Activated naive CD8-positive, alpha-beta T cell treated with anti-CD3 and anti-CD28 coated beads, Interleukin-2, amount 10 ng/mL, durations not matched to agents 7 days and 5 days (primary cell): ENCODE measurements at places on chromosomes 5 and 9. TPM values are rescaled to one million over a fixed set of nuclear protein-coding genes. Genes with fewer than 3 reads are reported as not detected.
A peak's percentile ranks its signal among the peaks of the same experiment; 100 is the strongest.

The OR1J4 gene
- 0.44 TPM for total RNA-seq

The ANKRD55 gene
- 0.19 TPM for total RNA-seq

DNA sequence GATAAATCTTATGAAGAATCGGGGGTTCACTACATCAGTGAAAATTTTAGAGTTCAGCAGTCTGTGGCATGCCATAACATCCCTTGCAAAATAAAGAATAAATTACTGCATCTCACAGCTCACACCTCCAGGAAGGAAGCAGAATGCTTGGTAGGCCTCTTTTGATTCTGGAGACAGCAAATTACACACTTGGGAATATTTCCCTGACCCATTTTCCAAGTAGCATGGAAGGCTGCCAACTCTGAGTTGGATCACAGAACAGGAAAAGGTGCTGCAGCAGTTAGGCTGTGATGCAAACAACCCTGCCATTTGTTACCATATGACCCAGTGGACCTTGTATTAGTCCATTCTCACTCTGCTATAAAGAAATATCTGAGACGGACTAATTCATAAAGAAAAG lies 293.5 kb downstream of the ASTN2 start:
- no peak for DNase-seq
- no peaks in the 10 kb centered on the region for H3K27me3 ChIP-seq
- H3K27ac ChIP-seq: no peak overlapping the region
- no peaks in the 10 kb centered on the region for H3K4me1 ChIP-seq
- H3K4me3 ChIP-seq: no peak overlapping the region

GRCh38 chr5:95664204-95664786 lies 17.7 kb downstream of the RFESD start:
- no peak for DNase-seq
- H3K4me1 ChIP-seq: peaks cover 1% of the 10 kb centered on the region
- H3K27ac ChIP-seq: no peak overlapping the region
- H3K27me3 ChIP-seq: peaks cover 10% of the 10 kb centered on the region

DNA sequence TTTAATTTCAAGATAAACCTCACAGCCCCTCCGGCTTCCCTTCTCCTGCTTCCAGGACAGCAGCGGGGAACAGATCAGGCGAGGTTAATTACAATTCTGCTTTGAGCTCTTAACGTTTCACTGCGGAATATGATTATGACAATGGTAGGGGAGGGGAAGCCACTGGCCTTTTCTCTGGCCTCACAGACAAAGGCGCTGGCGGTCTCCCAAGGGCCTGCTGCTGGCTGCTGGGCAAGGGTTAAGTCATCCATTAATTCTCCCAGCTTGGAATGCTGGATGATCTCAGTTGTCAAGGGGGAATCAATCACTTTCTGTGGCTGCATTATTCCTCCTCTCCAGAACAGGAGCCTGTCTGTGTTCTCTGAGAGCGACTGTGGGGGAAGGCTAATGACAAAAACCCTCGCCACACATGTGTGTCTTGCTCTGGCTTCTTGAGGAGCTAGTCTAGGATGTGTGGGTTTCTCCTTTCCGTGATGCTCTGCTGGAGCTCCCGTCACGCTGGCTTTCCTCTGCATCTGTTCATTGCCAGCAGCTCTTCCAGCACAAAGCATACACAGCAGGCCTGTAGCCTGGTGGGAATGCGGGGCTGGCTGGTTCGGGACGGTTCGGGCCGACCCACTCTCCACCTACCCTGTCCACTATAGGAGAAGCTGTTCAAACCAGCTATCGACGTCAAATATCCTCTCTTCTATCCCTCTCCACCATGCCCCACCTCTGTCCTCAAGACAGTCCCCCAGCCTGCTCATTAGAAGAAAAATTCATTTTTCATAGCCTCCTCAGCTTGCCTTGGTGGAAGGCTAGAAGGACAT lies 82.8 kb downstream of the DCP2 start:
- no peaks in the 10 kb centered on the region for H3K27me3 ChIP-seq
- H3K4me3 ChIP-seq: no peak overlapping the region
- H3K27ac ChIP-seq: no peak overlapping the region
- no peak for DNase-seq
- H3K4me1 ChIP-seq: peaks cover 14% of the 10 kb centered on the region

DNA sequence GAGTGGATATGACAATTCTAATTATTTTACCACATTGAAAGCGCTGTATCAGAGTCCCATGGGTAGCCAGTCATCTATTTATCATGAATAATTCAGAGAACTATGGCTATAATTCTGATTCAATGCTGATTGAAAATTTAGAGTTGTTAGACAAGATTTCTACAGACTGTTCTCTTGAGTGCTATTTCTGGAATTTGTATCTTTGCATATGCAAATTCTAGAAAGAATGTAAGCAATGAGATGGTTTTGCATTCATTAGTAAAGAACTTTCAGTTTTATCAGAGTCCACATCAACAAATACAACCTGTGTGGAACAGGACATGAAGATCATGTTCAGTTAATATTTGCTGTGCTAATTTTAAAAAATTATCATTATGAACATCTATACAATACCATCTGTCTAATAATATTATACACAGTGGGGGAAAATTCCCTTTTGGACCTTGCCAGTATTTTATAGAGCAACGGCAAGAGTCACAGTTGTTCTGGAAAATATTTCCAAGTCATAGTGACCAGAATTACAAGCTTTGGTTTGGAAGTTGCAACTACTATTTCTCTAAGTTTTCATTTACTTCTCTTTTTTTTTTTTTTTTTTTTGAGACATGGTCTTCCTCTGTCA lies 372.7 kb upstream of the PTGER4 start:
- no peak for DNase-seq
- no peaks in the 10 kb centered on the region for H3K27me3 ChIP-seq
- H3K27ac ChIP-seq: no peak overlapping the region
- H3K36me3 ChIP-seq: peaks cover 7% of the 10 kb centered on the region
- H3K4me1 ChIP-seq: no peaks in the 10 kb centered on the region

The ACOT12 gene
- total RNA-seq: not detected

The KIF4B gene
- total RNA-seq: not detected

The DND1 gene
- total RNA-seq: 3.1 TPM

- H3K36me3 ChIP-seq: no peaks in the 10 kb centered on the region
- DNase-seq: no peak
- no peak overlapping the region for H3K4me3 ChIP-seq
- H3K27me3 ChIP-seq: peaks cover 5% of the 10 kb centered on the region
Observed at GRCh38 chr5:137438932-137439331, 60.2 kb downstream of the SPOCK1 start.

DNA sequence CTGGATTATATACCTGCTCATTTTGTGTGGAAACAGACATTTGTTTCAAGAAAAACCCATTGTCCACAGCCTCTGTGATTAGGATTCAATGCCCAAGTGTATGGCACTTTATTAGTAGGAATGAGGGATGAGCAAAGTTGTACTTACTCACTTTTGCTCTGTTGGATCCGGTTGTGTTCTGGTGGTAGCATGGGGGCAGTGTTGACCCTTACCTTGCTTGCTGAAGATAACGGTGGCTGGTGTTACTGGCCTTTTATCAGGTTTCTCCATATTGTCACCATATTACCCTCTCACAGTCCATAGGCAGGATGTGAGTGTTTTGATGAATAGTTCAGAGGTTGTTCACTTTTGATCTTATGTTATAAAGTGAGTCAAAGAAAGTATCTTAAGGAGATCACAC lies 42.7 kb upstream of the NUDT12 start:
- H3K36me3 ChIP-seq: no peaks in the 10 kb centered on the region
- H3K4me3 ChIP-seq: no peak overlapping the region
- DNase-seq: no peak
- H3K4me1 ChIP-seq: no peaks in the 10 kb centered on the region
- H3K27ac ChIP-seq: no peak overlapping the region

- no peaks in the 10 kb centered on the region for H3K36me3 ChIP-seq
- no peaks in the 10 kb centered on the region for H3K4me1 ChIP-seq
- no peak overlapping the region for H3K27ac ChIP-seq
- no peak overlapping the region for H3K4me3 ChIP-seq
Observed at GRCh38 chr5:137778772-137779564, 24.8 kb upstream of the HNRNPA0 start.

GRCh38 chr5:134879456-134879855 lies 5.3 kb downstream of the TXNDC15 start:
- no peak overlapping the region for H3K27ac ChIP-seq
- H3K4me3 ChIP-seq: no peak overlapping the region
- H3K27me3 ChIP-seq: no peaks in the 10 kb centered on the region
- H3K4me1 ChIP-seq: peaks cover 29% of the 10 kb centered on the region

DNA sequence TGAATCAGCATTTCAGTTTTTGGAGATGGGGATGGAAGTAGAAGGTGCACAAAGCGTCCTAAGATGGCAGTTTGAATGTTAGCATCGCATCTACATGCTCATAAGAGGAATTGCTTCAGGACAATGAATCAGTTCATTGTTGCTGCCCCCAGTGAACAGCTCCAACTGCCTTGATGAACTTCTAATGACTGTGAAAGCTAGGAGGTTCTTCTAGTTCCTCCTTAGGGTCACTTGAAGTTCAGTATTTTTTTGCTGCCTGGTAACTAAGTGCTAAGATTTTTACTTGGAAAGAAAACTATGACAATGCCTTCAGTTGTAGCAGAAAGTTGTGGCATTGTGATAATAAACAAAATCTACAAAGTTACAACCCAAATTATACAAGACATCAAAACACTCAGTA lies 271.6 kb downstream of the RAB3C start:
- H3K27ac ChIP-seq: no peak overlapping the region
- no peaks in the 10 kb centered on the region for H3K36me3 ChIP-seq
- H3K27me3 ChIP-seq: peaks cover 8% of the 10 kb centered on the region
- H3K4me1 ChIP-seq: no peaks in the 10 kb centered on the region
- H3K4me3 ChIP-seq: no peak overlapping the region

The GABRB2 gene
- total RNA-seq: not detected

The AHRR gene
- 41.6 TPM for total RNA-seq

DNA sequence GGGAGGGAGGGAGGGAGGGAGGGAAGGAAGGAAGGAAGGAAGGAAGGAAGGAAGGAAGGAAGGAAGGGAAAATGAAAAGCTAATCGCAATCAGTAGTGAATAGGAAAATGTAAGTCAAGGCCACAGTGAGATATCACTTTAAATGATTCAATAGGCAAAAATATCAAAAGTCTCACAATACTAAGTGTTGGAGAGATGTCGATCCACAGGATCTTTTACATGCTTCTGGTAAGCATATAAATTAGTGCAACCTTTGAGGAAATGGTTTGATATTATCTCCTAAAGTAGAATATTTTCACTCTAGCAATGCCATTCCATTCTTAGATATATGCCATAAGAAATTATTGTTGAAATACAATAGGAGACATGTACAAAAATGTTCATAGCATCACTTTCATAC lies 58.4 kb downstream of the FRMD3 start:
- DNase-seq: no peak
- no peaks in the 10 kb centered on the region for H3K4me1 ChIP-seq
- no peak overlapping the region for H3K27ac ChIP-seq
- no peaks in the 10 kb centered on the region for H3K27me3 ChIP-seq

GRCh38 chr5:75546830-75547229 lies 35.1 kb downstream of the POLK start:
- no peak overlapping the region for H3K4me3 ChIP-seq

The RALGDS gene
- 130 TPM for total RNA-seq

DNA sequence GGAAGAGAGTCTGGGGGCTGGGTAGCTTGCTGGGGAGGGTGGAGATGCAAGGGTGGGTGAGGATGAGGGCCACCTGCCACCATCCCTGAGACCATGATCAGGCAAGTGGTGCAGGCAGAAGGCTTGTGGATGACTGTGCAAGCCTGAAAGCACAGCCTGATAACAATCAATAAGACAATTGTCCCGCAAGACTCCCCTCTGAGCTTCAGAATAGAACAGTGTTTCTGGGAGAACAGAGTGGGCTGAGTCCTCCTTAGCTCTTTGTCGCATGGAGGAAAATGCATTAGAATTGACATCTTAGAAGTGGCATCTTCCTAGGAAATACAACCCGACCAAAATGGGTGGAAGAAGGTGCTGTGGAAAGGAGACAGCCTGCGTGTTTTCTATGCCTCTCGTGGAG lies 6.6 kb downstream of the GADD45G start:
- no peak overlapping the region for H3K4me3 ChIP-seq
- DNase-seq: no peak
- H3K36me3 ChIP-seq: peaks cover 9% of the 10 kb centered on the region
- peaks cover 15% of the 10 kb centered on the region for H3K4me1 ChIP-seq
- H3K27me3 ChIP-seq: peaks cover 38% of the 10 kb centered on the region
- H3K27ac ChIP-seq: peak overlapping the region; percentile 30

DNA sequence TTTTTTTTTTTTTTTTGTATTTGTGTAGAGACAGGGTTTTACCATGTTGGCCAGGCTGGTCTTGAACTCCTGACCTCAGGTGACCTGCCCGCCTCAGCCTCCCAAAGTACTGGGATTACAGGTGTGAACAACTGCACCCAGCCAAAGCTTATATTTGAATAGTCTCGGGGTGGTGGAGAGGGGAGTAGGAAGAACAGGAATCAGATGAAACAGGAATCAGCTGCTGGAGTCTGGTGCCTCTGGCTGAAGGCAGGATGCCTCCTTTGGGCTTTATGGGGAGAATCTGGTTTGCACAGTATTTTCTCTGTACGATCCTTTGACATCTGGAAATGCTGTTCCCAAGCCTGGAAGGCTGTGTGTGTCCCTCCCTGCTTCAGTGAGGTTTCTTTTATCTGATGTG lies 10.9 kb downstream of the C5orf52 start:
- no peaks in the 10 kb centered on the region for H3K4me1 ChIP-seq
- no peak for DNase-seq
- no peaks in the 10 kb centered on the region for H3K27me3 ChIP-seq
- H3K36me3 ChIP-seq: no peaks in the 10 kb centered on the region

GRCh38 chr9:127248241-127248640 lies 16.3 kb upstream of the GARNL3 start:
- peaks cover 17% of the 10 kb centered on the region for H3K27me3 ChIP-seq
- H3K36me3 ChIP-seq: no peaks in the 10 kb centered on the region
- DNase-seq: no peak
- H3K4me1 ChIP-seq: peaks cover 6% of the 10 kb centered on the region

DNA sequence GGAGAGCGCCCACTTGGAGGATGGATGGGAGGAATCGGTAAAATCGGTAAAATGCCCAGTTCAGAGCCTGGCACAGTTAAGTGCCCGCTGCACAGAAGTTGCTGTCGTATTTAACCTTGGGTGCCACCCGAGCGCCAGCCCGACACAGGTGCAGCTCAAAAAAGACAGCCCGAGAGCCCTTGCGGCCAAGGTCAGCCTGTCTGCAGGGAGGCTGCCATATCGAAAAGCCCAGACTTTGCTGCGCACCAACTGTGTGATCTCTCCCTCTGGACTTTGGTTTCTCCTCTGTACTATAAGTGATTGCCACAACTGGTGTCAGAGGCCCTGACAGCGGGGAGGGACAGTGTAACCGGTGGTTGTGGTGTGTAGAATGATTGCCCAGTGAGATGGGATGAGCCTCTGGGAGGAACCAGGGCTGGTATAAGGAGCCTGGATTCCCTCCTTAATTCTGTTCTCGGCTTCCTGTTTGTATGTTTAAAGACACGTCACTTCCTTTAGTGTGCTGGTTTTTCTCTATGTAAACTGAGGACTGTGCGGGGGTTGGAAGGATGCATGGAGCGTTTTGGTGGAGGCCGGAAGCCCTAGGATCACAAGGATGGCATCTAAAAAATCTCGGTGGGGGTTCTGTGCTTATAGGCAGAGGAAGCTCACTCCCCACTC lies 792 bp downstream of the NTMT1 start:
- peaks cover 7% of the 10 kb centered on the region for H3K27me3 ChIP-seq
- H3K36me3 ChIP-seq: peaks cover 6% of the 10 kb centered on the region
- peaks cover 33% of the 10 kb centered on the region for H3K4me1 ChIP-seq
- H3K4me3 ChIP-seq: peak overlapping the region; percentile 85
- H3K27ac ChIP-seq: peak overlapping the region; percentile 89
- peak; percentile 61 for DNase-seq

The DNAJA1 gene
- total RNA-seq: 102 TPM

The ZDHHC11 gene
- 10.2 TPM for total RNA-seq

The TEX48 gene
- not detected for total RNA-seq

- peaks cover 16% of the 10 kb centered on the region for H3K27me3 ChIP-seq
- H3K4me1 ChIP-seq: no peaks in the 10 kb centered on the region
- peak; percentile 50 for DNase-seq
- no peaks in the 10 kb centered on the region for H3K36me3 ChIP-seq
Observed at GRCh38 chr5:150672237-150672883, 11.3 kb downstream of the MYOZ3 start.
